Fibroblast of the aortic adventitia (primary cell): ENCODE measurements at places on chromosomes 7 and 10. TPM values are rescaled to one million over a fixed set of nuclear protein-coding genes. Genes with fewer than 3 reads are reported as not detected.

GRCh38 chr10:14686356-14686755 is 88.3 kb downstream of the FAM107B start:
- DNase-seq: no peak

GRCh38 chr10:78472551-78472890 is 438.9 kb downstream of the RPS24 start:
- DNase-seq: no peak

GRCh38 chr7:83835424-83835823 is 186.5 kb upstream of the SEMA3E start:
- DNase-seq: peak; percentile 24

DNA sequence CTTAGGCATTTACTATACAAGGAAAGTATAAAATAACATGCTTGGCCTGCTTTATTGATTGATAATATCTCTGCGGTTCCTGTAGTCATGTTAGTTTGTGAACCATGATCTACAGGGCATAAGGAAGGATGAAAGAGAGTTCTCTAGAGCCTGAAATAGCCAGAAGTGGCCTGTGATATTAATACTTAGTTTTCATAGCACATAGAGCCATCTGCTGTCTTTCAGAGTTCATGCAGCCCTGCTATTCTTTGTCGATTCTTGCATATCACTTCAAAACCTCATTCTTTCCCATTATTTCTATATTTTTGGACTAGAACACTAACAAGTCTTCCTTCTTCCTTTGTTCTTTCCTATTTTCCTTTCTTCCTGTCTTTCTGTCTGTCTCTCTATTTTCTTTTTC is 26.4 kb upstream of the PRKG1 start:
- peak; percentile 54 for DNase-seq

Gene SLIT1
- 0.09 TPM in 1 of 2 replicates, not detected in the other for total RNA-seq
